ENCODE measurements at places on chromosomes 16 and 17.

GRCh38 chr17:83031321-83031945 is 48.0 kb upstream of the METRNL start:
- DNase-seq: no peak

DNA sequence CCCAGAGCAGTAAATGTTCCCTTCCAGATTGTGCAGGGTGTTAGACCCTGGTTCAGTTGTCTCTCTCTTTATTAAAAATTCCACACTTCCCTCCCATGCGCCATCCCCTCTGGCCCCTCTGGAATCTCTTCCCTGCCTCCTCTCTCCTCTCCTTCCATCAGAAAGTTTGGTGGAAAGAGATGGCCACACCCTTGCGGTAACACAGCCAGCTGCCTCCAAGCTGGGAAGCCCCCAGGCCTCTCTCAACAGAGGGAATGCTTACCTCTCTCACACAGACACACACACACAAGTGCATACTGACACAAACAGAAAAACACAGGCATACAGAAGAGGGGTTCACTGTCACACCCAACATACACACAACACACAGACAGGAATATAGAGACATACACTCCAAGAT is 220.5 kb downstream of the C16orf78 start:
- peak; percentile 43 for DNase-seq

- DNase-seq: no peak
These were observed 15.1 kb downstream of the MPP3 start for GRCh38 chr17:43817826-43818225.

DNA sequence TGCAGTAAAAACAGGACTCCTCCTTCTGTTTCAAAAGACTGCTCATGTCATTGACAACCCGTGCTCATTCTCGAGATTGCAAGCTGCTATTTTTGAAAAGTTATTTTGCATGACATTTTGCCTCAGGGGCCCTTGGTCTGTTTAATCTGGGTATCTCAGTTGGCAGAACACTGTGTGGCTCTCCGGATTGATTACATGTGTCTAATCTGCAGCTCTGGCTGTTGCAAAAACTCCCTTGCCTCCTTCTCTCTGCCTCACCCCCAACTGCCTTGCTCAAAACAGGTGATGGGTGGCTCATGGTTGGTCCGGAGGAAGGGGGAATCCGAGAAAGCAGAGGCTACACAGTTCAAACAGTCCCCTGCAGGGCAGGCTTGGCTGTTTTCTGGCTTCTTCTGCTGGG is 25.3 kb downstream of the GINS3 start:
- no peak for DNase-seq

- DNase-seq: no peak
These were observed 68.7 kb downstream of the CRISPLD2 start for GRCh38 chr16:84888450-84888849.

DNA sequence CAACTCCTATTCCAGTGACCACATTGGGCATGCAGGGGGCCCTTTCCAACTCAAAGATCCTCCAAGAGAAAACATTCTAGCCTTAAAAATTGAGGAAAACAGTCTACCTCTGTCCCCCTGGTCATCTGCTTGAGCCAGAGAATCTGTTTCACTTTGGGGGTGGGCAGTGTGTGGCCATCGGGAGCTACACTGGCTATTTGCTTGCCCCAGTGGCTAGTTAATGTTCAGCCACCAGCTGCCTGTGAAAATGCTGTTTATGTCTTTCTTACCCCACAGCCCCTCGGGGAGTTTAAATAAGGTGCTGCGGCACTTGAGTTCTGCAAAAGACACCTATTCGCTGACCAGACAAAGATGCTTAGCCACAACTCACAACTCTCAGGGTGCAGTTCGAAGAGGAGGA is 43.4 kb downstream of the GNAO1 start:
- no peak for DNase-seq

DNA sequence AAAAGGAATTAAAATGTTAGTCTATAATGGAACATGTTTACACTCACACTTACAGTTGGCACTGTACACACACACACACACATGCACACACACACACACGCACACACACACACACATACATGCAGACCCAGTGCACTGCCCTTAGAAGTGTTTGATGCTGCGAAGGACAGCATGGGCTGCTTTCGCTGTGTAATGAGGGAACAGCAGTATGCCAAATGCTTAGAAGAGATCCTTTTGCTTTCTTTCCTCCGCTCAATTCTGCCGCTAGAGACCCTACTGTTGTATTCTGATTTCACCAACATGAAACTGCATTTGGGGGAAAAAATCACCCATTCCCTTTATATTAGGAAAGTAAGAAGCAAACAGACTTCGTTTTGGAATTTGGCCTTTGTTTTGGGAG is 217.9 kb downstream of the ENGASE start:
- no peak for DNase-seq

GRCh38 chr16:10951026-10951425 is 6.7 kb downstream of the CLEC16A start:
- no peak for DNase-seq

GRCh38 chr16:1169285-1170075 is 16.6 kb downstream of the CACNA1H start:
- no peak for DNase-seq
